Astrocyte of the hippocampus (primary cell): ENCODE measurements at places on chromosomes 4 and X.

DNA sequence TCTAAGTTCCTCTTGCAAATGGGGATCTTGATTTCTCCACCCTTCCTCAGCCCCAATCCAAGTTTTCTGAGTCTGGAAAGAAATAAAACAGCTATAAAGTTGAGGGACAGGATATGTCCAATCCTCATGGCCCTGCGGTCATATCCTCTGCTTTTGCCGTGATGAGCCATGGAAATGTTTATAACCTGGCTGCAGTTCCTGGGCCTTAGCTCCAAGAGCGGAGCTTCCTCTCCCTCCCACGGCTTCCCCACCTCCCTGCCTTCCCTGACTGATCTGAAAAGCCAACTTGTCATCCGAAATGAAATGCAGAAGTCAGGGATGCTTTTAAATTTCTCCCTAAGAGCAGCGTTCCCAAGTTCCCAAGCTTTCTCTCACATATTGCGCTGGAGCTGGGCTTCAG, 221.5 kb upstream of the SFRP2 start:
- DNase-seq: no peak

DNA sequence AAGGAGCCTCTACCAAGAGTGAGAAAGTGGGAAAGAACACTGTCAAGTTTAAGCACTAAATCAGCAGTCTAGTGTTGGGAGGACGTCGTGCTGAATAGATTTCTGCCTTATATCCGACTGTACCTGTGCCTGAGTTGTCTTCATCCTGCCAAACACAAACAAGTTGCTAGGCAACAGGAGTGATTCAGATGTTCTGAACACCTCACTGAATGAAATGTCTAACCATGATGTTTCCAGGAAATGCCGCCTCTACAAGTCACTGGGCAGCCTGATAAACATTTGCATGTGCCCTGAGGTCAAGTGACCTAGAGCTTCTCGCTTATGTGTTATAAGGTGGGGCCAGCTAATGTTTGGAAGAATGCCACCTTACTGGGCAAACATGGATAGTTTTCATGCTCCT, 37.9 kb downstream of the SGMS2 start:
- peak; percentile 79 for DNase-seq

GRCh38 chr4:81505726-81506125, 34.0 kb upstream of the RASGEF1B start:
- DNase-seq: no peak

DNA sequence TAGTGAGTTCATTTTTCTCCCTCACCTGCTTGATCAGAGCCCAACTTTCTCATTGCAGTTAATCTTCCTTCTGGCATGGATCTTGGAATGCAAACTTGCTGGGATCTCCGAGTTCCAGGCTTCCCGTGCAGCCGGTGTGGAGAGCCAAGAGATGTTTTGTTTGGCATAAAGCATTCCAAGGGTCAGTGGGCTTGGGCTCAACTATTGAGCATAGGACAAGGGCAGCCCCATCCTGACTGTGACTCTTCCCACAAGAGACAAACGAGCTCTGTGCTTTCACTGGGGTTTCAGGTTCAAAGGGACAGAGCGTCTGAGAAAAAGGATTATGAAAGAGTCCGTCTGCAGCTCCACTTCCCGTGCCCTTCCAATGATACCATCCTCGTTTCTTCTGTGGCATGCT, 10.5 kb downstream of the TLR7 start:
- peak; percentile 41 for DNase-seq

DNA sequence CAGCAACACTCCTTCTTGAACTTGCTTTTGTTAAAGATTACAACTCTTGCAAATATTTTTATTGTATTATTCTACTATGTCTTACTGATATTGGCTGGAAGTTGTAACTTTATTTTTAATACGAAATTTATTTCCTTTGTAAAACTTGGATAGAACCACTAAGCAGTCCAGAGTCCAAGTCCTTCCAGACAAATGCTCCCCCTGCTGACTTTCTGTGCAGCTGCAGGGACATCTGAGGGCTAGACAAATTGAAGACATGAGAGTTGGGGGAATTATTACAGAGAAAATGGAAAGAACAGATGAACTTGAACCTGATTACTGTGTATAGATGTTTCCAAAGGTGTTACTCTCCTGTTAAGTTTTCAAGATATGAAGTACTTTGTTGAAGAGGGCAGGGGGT, 238.8 kb downstream of the GRIA3 start:
- DNase-seq: peak; percentile 62

DNA sequence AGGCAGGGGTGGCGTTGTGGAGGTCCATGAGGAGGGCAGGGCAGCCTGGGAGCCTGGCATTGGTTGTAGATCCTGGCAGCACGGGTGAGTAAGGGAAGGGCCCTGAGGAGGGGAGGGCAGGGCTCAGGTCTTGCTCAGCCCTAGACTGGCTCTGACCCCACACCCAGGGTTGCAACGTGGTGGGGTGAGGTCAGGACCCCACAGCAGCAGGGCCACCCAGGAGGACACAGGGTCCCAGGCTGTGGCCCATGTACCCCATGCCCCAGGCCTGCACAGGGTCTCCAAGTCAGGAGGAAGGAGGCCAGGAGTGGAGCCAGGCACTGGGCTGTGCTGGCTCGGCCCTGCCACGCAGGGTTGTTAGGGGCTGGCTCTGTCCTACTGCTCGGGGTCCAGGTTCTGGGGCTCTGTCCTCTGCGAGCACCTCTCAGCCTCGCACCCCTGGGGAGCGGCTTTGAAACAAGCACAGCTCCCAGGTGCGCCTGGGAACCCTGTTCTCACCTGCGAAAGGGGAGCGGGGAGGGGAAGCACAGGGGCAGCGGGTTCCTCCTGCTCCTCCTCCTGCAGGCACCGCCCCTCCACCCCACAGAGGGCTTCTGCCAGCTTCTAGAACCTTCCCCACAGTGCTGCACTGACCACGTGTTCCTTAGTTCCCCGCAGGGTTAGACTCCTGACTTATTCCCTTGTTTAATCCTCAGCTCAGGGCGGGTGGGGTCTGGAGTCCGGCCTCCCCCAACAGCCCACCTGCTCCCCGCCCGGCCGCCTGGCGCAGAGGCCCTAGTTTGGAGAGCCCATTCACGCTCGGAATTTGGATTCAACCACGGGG, 20.4 kb downstream of the MSANTD1 start:
- DNase-seq: no peak

GRCh38 chr4:176539785-176540175, 220.0 kb downstream of the SPCS3 start:
- DNase-seq: no peak

- no peak for DNase-seq
Measured at GRCh38 chr4:62320612-62321011, 1120.5 kb downstream of the ADGRL3 start.

DNA sequence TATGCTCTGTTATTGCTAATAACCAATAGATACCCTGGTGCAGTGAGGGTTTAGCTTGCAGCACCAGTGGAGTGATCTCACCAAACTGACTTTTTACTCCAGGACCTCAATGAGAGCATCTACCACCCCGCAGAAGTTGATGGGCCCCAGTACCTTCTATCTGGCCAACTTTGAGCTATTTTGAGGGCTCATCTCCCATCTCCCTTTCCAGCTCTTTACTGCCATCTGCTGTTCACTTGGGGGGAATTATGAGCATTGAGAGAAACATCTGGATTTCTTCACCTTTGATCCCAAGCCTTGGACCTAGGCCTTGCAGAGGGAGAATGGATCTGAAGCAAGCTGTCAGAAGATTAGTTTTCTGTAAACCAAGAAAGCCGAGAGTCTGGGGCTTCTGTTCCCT, 143.6 kb downstream of the TMEM164 start:
- DNase-seq: peak; percentile 38

GRCh38 chr4:140866492-140867005, 110.4 kb upstream of the TBC1D9 start:
- DNase-seq: peak; percentile 28

DNA sequence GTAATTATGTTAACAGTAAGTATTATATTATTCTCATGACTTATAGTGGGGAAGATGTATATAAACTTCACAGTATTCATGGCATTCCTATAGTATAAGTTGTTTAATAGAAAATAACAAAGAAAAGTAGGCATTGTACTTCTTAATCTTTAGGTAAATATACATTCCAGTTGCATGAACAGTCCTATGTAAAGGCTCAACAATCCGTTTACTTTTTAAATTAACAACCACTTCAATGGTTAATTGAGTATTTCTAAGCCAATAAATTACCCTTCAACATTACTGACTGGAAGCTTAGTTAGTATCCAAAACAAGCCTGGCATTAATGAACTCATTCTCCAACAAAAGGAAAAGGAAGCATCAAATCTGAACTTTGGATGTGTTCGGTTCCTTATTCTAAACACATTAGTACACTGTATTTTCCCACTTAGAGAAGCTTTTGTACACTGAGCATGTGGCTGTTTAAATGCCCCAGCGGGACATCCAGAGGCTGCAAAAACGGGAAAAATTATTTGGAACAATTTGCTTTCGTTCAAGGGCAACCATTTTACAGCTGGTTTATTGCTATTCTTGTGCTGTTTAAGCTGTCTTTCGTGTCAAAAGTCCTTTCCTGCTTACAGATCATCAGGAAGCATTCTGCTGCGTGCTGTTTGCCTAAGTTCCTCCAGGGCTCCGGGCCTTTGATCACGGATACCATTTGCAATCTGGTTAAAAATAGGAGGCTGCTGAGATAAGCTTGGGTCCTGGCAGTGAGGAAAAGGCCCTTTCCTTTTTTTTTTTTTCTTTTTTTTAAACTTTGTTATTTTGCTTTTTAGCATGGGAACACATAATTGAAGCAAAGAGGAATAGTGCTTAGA, 460.3 kb downstream of the SPRY1 start:
- peak; percentile 44 for DNase-seq

GRCh38 chr4:3462321-3462789, 751 bp upstream of the DOK7 start:
- DNase-seq: no peak

- peak; percentile 36 for DNase-seq
Measured at GRCh38 chr4:177400030-177400429, 42.2 kb downstream of the AGA start.

DNA sequence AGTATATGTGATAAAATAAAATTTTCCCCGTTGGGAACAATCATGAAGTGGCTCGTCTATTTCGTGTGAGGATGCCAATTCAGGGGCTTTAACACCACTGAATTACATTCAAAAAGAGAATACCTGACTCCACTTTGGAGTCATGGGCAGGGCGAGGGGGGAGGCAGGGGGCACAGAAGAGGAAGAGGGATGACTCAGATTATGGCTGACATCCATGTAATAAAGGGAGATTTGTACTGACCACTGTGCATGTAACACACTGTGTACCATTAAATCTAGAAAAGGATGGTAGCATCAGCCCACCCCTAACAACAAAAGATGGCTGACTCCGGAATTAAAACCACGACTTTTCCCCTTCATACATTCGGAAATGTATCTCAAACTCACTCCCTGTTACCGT, 1.3 kb downstream of the SLC9A7 start:
- DNase-seq: peak; percentile 23

DNA sequence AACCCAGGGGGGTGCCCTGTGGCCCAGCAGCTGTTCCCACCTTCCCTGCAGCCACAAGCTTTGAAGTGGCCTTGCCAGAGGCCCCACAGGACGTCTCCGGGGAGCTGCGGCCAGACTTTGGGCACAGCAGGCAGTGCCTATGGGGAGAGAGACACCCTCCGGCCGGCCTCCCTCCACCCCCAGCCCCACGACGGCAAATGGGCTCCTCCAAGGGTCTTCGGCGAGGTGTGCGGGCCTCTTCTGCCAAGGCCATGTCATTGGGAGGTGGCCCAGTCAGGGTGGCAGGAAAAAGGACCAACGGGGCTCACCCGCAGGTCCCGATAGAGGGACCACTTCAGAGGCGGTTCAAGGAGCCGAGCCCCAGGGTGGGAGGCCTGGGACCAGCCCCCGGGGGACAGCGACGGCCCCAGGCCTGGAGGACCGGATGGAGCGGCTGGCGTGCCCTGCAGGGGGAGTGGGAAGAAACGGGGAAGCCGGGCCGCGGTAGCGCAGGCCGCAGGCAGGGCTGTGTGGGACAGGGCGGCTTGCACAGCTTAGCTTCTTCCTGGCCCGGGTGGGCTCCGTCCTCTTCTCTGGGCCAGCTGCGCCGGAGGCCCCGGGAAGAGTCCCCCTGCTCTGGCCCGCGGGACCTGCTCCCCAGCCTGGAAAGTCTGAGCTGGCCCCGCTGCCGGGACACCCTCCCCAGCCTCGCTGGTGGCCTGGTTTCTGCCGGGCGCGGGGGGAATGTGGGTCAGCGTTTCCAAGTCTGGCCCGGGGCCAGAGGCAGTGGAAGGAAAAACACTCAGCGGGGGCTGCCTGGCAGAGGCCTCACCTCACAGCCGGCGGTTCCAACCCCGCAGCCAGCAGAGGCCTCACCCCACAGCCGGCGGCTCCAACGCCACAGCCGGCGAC, 21.9 kb upstream of the SPON2 start:
- DNase-seq: peak; percentile 55

DNA sequence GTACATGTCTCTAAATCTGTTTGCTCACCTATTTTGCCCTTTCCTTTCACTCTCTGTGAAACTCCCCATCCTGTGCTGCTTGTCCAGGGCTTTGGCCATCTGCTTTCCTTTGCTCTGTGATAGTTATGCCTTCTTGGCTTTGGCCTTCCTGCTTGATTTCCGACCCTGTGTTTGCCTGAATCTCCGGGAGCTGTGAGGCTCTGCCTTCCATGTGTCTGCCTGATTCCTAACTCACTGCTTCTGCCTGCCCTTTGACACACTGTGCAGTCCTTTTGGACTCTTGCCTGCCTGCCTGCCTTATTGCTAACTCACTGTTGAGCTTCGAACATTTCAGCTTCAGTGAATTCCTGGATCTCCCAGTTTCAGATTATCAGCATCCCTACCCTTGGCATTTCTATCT, 143.1 kb downstream of the C4orf33 start:
- DNase-seq: peak; percentile 7

- no peak for DNase-seq
Measured at GRCh38 chr4:161892951-161893350, 270.8 kb downstream of the FSTL5 start.

GRCh38 chrX:152245213-152245612, 106.8 kb upstream of the MAGEA10 start:
- peak; percentile 41 for DNase-seq

GRCh38 chr4:141759796-141760425, 123.5 kb downstream of the IL15 start:
- peak; percentile 68 for DNase-seq

DNA sequence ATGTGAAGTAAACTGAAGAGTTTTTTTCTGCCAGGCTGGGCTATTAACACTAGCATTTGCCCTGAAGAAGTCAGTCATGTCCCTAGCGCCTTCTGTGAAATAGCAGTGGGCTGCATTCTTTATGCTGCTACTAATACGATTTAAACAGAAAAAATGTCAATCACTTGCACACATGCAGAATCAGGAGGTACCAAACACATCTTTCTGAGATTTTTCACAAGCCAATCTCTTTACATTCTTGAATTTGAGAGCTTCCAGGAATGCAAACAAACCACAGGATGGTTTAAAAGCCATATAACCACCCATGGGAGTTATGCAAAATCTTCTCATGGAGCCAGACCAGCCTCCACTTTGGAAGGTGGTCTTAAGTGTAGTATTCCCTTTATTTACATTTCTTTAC, 220.1 kb downstream of the IQCM start:
- peak; percentile 36 for DNase-seq
